CD4-positive, alpha-beta memory T cell (primary cell): ENCODE measurements at places on chromosomes 5 and 9.

DNA sequence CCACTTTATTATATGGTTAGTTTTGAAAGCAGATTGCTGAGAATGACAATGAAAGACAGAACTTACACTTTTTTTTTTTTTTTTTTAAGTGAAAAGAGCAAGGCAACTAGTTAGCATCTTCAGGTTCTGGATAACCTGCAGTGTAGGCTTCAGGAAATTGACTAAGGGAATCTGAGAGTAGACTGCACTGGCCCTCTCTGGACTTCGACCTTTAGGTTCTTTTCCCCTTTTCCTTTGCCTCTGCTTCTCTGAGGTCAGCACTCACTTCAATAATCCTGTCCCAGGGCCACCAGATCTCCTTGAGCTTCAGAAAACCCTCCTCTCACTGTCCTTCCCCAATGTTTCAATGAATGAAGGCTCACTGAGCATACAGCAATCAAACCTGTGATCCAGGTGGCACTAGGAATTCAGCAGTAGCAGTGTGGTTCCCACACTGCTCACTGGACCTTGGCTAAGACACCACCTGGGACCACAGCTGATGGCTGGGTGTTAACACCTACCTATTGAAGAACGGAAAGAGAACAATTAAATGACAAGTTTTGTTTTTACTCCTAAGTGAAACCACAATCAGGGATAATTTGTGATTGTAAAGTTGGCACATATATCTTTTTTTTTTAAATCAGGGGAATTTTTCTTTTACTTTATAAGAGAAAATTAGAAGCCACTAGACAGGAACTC is 85.8 kb upstream of the IL6ST start:
- no peak for DNase-seq

DNA sequence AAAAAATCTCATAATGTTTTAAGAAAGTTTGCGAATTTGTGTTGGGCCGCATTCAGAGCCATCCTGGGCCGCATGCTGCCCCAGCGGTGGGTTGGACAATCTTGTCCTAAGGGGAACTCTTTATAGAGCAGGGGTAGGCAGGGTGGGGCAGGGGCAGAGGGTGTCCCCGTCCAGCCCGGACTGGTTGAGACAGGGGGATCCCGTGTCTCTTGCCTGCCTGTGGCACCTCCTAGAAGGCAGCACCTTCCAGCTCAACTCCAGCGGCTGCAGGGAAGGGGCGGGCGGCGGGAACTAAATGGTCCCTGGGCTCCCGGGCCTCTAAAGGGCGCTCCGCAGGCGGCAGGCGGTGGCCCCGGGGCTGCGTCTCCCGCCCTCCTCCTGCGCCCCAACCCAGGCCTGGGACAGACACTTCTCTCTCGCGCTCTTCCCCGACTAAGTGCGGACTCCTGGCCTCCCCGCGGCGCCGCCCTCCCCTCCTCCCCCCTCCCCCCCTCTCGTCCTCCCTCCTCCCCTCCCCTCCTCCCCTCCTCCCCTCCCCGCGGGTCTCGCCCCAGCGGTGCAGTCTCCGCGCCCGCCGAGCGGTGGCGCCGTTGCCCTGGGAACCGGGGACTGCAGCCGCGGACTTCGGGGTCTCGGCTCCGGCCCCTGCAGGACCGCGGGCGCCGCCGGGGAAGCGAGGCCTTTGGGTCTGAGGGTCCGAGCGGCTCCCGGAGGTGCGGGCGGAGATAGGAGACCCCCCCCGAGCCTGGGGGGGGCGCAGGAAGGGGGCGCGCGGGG is 132.6 kb downstream of the MRPL36 start:
- DNase-seq = peak; percentile 42

DNA sequence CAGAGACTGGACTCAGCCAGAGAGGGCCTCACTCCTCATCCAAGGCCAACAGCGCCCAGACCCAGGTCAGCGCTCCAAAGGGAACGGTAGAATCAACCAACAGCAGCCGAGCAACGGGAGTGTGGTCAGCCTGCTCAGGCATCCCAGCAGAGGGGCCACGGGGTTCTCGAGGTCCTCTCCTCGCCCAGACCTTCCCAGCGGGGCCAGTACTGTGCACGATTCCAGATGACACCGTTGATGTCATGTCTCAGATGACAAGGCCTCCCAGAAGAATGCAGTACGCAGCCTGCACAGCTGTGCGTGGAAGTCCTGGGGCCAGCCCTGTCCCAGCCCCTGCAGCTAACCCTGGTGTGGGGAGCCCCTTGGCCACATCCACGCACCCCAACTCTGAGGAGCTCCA is 141.0 kb upstream of the PPP1R26 start:
- no peak for DNase-seq

- peak; percentile 5 for DNase-seq
These were observed at the start of gene GHR for GRCh38 chr5:42423285-42424165. GHR (plus strand) TSS chr5:42423439; CDS start chr5:42565875, 142,436 bp downstream.

DNA sequence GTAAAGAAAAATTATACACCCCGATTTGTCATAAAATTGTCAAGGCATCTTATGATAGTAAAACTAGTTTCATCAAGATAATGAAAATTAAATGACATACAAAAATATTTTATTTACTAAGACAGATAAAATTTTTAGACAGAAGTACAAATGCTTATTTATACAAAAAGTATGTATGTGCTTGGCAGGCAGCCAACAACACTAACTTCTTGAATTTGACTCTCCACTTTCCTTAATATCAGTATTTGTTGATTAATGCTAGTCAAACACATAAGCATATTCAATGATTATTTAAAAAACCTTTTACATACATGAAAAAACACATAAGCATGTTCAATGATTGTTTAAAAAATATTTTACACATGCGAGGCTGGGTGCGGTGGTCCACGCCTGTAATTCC is 1079.9 kb upstream of the CDH6 start:
- DNase-seq = no peak

DNA sequence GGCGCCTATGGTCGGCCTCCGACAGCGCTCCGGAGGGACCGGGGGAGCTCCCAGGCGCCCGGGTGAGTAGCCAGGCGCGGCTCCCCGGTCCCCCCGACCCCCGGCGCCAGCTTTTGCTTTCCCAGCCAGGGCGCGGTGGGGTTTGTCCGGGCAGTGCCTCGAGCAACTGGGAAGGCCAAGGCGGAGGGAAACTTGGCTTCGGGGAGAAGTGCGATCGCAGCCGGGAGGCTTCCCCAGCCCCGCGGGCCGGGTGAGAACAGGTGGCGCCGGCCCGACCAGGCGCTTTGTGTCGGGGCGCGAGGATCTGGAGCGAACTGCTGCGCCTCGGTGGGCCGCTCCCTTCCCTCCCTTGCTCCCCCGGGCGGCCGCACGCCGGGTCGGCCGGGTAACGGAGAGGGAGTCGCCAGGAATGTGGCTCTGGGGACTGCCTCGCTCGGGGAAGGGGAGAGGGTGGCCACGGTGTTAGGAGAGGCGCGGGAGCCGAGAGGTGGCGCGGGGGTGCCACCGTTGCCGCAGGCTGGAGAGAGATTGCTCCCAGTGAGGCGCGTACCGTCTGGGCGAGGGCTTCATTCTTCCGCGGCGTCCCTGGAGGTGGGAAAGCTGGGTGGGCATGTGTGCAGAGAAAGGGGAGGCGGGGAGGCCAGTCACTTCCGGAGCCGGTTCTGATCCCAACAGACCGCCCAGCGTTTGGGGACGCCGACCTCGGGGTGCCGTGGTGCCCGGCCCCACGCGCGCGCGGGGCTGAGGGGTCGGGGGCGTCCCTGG is 561 bp downstream of the DAPK1 start:
- DNase-seq = no peak

- DNase-seq = peak; percentile 5
These were observed 64.2 kb downstream of the KLF4 start for GRCh38 chr9:107425101-107426025.

DNA sequence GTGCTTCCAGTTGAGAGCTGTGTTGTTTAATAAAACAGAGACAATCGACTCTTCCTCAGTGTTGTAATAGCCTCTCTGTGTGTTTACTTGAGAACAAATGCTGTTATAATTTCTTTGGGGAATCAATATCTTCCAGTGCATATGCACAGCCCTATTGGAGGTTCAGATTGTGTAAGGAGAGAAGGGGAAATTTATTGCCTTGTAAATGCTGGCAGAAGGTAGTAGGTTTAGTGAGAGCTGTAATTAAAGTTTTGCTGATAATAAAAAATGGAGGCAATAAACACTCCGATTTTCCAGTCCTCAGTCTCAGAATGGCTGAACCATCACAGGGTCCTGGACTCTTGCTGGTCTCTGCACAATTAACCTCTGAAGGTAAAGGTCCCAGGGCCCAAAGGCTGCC is 128.3 kb downstream of the C5orf15 start:
- DNase-seq = no peak

GRCh38 chr5:126628102-126628501 is 27.4 kb downstream of the PHAX start:
- DNase-seq = no peak

- DNase-seq = no peak
These were observed 136.4 kb downstream of the ICE1 start for GRCh38 chr5:5558638-5559527.

DNA sequence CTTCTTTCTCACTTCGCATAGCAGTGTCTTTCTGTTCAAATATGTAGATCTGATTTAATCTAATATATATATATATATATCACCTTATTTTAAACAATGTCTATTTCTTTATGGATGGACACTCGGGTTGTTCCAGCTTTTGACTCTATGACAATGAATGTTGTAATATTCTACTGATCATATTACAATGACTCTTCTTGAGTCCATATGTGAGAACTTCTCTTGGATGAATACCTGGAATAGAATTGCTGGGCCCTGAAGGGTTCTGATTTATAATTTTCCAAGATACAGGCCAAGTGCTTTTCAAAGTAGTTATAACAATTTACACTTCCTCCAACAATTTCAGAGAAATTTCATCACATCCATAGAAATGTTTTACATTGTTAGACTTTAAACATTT is 28.8 kb downstream of the NTRK2 start:
- DNase-seq = no peak

DNA sequence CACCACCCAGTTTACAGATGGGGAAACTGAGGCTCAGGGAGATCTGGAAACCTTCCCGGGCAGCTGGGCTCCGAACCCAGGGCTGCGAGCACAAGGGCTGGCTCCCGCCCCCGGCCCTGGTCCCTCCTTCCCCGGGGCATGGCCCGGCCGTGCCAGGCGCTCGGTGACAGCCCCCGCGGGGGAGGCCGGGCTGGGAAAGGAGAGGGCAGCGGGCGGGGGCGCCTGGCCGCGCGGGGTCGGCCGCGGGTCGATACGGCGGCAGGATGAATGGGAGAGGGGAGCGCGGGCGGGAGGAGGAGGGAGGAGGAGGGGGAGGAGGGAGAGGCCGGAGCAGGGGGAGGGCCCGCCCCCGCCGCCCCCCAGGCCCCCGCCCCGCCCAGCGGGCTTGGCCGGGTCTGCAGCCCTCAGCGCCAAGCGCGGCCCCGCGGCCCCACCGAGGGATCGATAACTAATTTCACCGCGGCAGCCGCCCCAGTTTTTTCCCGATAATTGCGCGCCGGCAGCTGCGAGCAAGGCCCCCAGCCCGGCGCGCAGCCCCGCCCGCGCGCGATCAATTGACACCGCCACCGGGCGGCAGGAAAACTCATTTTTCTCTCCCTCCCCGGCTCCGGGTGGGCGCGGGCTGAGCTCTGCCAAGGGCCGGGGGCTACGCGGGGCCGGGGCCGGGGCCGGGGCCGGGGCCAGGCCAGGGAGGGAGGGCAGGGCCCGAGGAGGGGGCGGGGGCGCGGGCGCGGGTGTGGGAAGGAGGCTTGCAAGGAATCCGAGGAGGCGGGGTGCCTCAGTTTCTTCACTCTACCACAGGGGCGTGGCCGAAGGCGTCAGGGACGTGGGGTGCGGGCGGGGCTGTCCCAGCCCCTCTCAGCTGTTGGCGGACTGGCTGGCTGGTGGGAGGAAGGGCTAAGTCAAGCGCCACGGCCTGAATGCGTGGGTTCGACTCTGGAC is 52.1 kb downstream of the C9orf50 start:
- DNase-seq = no peak

- DNase-seq = no peak
These were observed 41.2 kb upstream of the RIOK2 start for GRCh38 chr5:97224112-97224750.

DNA sequence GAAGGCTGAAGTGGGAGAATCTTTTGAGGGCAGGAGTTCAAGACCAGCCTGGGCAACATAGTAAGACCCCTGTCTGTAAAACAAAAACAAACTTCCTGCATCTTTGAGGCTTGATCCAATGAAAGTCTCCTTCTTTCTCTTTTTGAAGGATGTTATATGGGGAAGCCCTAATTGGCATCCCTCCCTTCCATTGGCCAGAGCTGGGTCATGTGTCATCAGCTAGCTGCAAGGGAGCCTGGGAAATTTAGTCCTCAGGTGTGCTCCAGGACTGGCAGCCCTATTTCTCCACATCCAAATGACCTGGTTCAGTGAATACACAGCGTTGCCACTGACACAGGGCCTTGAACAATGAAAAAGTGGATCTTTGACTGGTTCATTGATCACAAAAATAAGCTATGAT is 9.0 kb upstream of the IER5L start:
- no peak for DNase-seq

DNA sequence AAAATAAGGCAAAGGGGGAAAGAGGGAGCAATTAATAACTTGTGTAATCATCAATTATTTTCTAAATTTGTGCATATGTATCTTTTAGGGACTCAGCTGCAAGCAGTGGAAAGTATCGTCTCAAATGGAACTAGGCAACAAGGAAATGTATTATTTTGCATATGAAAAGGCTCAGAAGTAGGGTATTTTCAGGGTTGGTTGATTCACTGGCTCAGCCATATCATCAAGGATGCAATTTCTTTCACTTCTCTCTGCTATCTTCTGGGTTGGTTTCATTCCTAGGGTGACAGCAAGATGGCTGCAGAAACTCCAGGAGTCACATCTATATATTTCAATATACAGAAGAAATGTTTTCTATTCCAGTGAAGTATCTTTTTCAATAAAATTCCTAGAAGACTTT is 509.8 kb downstream of the DMAC1 start:
- DNase-seq = no peak

GRCh38 chr5:38556599-38557307 is at the start of gene LIFR:
LIFR (minus strand) TSS chr5:38556646; CDS start chr5:38530647, 25,999 bp downstream.
- DNase-seq = peak; percentile 32
